ENCODE measurements at places on chromosomes 5 and 9.

GRCh38 chr9:104860263-104860662, 67.7 kb downstream of the ABCA1 start:
- no peak for DNase-seq

GRCh38 chr9:36597412-36598178, 24.9 kb downstream of the MELK start:
- DNase-seq, result no peak

DNA sequence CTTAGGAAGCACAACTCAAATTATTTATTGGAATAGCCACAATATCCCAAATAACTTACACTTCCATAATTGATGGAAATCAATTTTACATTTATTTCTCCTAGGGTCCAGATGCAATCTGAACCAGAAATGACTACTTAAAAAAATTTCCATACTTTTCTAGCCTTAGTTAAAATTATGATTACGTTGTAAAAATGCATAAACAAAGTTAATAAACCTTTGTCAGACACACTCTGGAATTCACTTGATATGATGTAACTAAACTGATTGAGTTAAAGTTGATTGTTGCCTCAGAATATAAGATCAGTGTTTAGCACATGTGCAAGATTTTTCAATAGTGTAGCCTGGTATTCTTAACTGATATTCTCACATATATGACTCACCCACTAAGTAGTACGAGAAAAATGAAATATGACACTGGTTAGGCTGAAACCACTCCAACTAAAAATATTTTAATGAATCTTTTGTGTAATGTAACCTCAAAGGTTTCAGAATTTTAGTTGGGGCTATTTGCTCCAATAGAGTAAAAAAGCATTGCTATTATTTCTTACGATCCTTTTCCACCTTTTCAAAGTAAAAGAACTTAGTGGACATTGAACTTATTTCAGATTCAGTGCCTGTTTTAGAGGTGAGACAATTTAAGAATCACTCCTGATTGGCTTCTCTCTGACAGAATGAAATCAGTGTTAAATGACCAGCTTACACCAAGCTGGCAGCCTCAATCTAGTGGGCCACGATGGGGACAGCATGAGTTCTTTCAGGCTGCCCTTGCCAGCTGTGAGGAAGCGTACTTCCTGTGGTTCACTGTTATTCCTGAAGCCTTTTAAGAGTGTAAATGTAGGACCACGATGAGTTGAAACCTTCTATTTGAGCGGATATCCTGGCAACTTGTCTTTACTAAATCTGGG, 277.2 kb upstream of the CDH9 start:
- DNase-seq, result no peak

DNA sequence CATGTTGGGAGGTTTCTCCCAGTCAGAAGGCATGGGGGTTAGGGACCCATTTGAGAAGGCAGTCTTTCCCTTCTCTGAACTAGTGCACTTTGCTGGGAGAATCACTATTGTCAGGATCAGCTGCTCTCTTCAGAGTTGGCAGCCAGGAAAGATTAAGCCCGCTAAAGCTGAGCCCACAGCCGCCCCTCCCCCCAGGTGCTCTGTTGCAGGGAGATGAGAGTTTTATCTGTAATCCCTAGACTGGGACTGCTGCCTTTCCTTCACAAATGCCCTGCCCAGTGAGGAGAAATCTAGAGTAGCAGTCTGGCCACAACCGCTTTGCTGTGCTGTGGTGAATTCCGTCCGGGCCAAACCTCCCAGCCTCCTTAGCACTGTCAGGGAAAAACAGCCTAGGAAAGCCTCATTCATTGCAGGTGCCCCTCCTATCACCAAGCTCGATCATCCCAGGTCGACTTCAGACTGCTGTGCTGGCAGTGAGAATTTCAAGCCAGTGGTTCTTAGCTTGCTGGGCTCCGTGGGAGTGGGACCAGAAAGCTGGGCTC, 69.8 kb downstream of the CNTLN start:
- DNase-seq, result no peak

GRCh38 chr9:135086597-135087488, 625 bp upstream of the OLFM1 start:
- DNase-seq, result no peak

DNA sequence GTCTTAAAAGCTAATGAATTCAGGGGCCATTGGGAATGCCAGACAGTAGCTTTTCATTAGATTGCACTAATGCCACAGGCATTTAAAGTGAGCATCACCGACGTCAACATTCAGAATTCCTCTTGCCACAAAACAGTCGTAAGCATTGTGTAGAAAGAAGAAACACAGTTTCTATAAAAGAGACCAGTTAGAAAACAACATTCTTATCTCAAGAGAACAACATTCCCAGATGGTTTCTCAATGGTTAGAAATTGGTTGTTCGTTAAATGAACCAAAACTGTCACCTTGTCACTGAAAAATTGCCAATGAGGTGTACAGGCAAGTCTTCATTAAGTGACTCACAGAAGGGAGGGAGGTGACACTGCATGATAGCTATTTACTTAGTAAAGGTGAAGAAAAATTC, 401.6 kb upstream of the PRR16 start:
- no peak for DNase-seq

GRCh38 chr5:110414360-110414759, 312.1 kb downstream of the TMEM232 start:
- no peak for DNase-seq

DNA sequence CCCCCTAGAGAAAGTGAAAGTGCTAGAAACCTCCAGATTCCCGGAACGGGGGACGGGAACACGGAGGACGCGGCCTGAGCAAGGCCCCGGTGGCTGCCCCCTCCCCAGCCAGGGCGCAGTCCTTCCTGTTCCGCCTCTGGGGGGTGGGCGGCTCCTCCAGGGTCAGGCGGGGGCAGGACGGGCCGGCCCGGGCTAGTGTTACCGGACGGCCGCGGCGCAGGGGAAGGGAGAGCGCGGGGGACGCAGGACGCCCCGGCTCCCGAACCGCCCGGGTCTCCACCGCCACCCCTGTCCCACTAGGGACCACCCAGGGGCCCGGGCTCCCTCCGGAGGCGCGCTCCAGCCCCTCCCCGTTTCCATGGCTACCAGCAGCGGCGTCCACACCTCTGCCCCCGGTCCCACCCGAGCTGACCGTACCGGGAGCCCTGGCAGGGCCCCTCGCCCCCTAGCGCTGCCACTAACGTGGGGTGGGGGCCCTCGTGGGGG, 579 bp downstream of the SLC12A7 start:
- peak; percentile 32 for DNase-seq

GRCh38 chr9:136178773-136179075, 26.2 kb downstream of the LHX3 start:
- no peak for DNase-seq

DNA sequence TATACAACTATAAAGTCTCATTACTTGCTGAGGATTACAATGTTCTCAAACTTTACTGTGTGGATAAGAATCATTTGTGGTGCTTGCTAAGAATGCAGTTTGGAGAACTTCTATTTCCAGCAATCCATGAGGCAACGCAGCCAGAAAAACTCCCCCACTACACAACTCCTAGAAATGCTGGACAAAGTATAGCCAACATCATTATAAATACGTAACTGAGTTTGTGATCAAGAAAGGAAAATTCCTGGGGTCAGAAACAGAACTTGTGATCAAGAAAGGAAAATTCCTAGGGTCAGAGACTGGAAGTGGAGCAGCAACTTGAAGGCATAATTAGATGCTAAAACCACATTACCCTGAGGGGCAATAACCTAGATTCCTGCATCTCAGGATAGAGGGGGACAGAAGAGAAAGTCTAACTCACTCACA, 81.1 kb downstream of the MAT2B start:
- no peak for DNase-seq

DNA sequence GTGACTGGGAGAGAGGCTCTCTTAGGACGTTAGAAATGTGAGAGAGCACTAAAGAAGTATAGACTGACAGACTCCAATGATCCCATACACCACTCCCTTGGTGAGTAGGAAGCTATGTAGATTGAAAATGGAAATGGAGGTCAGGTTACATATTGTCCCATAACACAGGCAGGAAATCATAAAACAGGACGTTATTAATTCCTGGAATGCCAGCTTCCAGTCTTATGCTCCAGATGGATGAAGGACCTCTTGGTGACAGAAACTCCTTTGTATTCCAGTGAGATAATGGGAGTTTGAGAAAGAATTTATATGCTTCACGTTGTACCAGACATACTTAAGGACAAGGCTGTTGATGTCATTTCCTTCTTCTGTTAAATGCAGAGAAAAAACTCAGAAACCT, 338.2 kb upstream of the ITGA1 start:
- DNase-seq, result no peak

DNA sequence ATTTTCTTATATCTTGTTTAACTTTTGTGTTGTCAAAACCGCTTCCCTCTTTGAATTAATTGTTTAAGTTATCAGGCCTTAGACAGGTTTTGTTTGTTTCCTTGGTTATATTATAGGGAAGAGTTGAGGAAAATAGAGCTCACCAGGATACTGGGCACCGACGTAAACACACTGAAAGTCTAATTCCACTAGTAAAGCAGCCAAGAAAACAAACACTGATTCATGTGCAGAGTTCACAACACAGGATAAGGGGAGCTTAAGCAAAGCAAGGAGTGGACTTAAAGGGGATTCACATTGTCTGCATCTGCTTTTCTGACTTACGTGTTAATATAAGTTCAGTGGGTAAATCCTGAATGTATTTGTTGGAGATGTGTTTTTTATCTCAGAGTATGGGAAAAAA, 139.0 kb upstream of the CDH6 start:
- no peak for DNase-seq

- no peak for DNase-seq
These were observed 86.0 kb downstream of the KDM4C start for GRCh38 chr9:6843742-6844141.

GRCh38 chr9:38289236-38289865, 103.2 kb upstream of the ALDH1B1 start:
- DNase-seq, result no peak

DNA sequence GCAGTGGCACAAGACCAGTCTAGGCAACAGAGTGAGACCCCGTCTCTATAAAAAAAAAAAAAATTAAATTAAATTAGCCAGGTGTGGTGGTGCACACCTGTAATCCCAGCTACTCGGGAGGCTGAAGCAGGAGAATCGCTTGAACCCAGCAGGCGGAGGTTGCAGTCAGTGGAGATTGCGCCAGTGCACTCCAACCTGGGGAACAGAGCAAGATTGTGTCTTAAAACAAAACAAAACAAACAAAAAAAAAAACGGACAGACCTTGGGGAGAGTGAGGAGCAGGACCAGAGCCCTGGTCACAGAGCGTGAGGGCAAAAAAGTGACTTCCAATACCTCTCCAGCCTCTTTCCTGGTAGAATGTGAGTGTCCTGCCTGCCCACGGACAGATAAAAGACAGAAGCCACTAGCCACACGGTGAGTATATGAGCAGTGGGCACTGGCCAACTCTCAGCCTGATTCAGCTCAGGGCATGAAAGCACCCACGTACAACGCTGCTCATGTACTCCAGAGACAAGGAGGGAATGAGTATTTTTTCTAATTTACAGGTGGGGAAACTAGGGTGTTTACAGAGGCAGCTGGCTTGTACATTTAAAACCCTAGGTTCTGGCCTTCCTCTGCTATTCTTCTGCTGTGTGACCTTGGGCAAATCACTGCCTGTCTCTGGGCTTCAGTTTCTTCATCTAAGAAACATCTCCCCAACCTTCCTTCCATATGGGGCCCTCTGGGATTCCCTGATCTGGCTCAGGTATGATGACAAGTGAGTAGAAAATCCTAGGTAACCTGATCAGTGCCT, 1.8 kb downstream of the OLFML2A start:
- no peak for DNase-seq

DNA sequence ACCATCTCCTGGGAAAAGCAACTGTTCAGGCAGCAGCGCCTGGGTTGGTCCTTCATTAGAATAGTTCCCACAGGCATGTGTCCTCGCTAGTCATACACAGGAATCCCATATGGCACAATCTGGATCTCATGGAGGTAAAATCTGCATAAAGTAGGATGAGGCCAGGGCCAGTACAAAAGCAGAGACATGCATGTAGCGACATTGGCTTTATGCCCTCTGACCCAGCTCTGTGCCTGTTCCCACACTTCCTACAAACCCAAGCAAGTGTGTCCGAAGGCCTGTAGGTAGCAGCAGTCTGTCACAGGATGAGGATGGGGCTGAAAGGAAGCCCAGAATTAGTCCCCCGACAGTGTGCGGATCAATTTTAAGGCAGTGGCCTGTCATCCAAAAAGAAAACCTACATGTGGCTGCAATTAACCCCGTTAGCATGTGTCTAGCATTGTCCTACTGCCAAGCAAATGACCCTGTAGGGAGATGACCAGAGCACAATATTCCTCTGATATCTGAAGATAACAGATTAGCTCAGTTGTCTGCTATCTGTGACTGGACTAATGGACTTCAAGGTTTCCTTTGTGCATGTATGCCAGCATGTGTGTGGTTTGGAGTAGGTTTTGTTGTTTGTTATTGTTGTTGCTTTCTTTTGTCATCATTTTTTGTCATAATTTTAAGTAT, 178.8 kb downstream of the TMEM161B start:
- DNase-seq, result no peak

DNA sequence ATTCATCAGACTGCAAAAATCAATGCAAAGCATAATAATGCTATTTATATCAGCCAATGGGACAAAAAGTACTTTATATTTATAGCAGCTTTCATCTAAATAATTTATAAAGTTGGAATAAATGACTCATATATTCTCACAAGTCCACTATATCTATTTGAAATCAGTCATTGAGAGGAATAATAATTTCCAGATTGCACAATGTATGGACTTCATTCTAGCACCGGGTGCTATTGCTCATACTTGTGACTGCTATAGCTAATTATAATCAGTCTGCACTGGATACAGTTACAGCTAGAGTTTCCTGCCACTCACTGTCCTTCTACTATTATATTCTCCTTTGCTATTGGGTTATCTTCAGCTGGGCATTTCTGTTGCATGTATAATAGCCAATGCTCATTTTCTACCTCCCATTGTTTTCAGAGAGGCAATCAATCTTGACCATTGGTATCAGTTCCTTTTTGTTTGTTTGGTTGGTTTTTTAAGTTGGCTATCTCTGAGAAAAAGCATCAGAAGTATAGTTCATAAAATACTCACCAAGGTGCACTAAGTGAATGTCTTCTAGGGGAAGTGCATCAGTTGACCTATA, 1.9 kb downstream of the CDH18 start:
- DNase-seq, result no peak

GRCh38 chr5:80874162-80874561, 86.0 kb upstream of the RASGRF2 start:
- no peak for DNase-seq

DNA sequence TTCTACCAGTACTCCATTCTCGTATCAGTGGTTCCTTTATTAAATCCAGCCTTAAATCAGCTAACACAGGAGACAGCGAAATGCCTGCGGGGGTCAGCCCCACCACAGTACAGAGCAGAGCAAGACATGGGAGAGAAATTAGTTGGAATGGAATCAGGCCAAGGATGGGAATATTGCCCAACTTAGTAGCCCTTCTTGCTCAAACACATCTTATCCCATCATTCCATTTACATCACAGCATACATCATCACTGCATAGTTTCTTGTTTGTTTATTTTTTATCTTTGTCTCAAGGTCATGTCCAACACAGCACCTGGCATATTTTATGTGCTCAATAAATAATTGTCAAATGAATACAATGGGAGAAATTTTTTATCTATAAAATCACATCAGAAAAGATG, 34.3 kb upstream of the DAB2 start:
- no peak for DNase-seq
